ENCODE measurements at places on chromosomes 16 and 17. TPM values are rescaled to one million over a fixed set of nuclear protein-coding genes. Genes with fewer than 3 reads are reported as not detected.

Gene KIF19
- 0.69 TPM for total RNA-seq

Gene PMM2
- total RNA-seq = 37.0 TPM

DNA sequence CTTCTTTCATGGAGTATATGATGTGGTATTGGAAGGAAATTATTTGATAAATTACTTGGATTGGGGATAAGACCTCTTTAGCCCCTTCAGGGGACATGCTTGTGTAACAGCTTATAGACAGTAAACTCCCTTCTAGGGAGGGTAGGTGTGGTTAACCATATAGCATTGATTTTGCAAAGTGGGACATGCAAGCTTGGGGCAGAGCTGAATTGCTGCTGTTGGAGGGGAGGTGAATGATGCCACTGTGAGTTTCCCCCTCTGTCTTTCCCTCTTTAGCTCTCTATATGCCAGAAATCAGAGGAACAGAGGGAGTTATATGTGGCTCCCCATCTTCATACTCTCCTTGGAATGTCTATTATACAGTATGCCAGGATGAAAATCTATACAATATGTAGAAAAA, 54.7 kb downstream of the WSCD1 start:
- H3K36me3 ChIP-seq = no peaks in the 10 kb centered on the region
- H3K27me3 ChIP-seq = no peaks in the 10 kb centered on the region
- H3K4me1 ChIP-seq = no peaks in the 10 kb centered on the region

- no peak for DNase-seq
- H3K4me1 ChIP-seq = peaks cover 36% of the 10 kb centered on the region
- peak overlapping the region; percentile 58 for H3K27ac ChIP-seq
- H3K4me3 ChIP-seq = peak overlapping the region; percentile 57
Observed at GRCh38 chr17:81888105-81888987, 3.0 kb downstream of the ALYREF start.

GRCh38 chr17:78610951-78611511, 33.8 kb upstream of the DNAH17 start:
- no peaks in the 10 kb centered on the region for H3K36me3 ChIP-seq
- no peak overlapping the region for H3K27ac ChIP-seq
- DNase-seq = no peak
- H3K27me3 ChIP-seq = peaks cover 5% of the 10 kb centered on the region

DNA sequence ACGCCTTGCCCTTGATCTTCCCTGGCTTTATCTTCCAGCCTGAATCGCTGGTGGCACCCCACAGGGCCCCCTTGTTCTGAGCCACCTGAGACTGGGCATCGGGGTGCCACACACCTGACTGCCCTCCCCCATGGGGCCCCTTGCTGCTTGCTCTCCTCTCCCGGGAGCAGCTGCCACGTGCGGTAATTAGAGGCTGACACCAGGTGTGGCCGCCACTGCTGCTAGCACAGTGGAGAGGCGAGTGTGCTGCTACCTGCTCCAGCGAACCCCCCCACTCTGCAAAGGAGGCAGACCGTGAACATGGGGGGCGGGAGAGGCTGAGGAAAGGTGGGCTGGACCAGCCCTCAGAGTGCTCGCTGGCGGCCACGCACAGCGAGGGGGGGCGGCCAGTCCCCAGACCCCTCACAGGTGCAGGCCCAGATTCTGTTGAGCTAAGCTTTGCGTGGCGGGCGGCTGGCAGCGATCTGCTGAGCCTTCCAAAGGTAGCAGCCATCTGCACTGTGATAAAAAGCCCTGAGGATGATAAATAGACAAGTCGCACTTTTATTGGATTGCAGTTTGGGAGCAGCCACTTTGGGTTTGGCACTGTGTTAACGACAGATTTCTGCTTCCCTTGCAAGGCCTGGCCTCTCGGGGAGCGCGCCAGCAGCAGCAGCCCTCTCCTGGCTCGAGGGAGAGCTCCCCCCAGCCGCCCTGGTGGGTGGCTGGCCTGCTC, 167.9 kb upstream of the GSE1 start:
- DNase-seq = no peak
- H3K36me3 ChIP-seq = no peaks in the 10 kb centered on the region
- peaks cover 2% of the 10 kb centered on the region for H3K27me3 ChIP-seq
- H3K4me1 ChIP-seq = peaks cover 20% of the 10 kb centered on the region
- no peak overlapping the region for H3K4me3 ChIP-seq

- H3K27ac ChIP-seq = no peak overlapping the region
- DNase-seq = peak; percentile 59
Observed at GRCh38 chr16:87550495-87550961, 51.8 kb upstream of the JPH3 start.

- H3K4me3 ChIP-seq = no peak overlapping the region
- H3K36me3 ChIP-seq = no peaks in the 10 kb centered on the region
- no peak for DNase-seq
- H3K27ac ChIP-seq = no peak overlapping the region
- peaks cover 4% of the 10 kb centered on the region for H3K27me3 ChIP-seq
Observed at GRCh38 chr16:87431926-87432325, 39.8 kb downstream of the MAP1LC3B start.
